Heart left ventricle (tissue), 16 donors: ENCODE measurements at places on chromosomes 4 and X. TPM values are rescaled to one million over a fixed set of nuclear protein-coding genes. Genes with fewer than 3 reads are reported as not detected.

DNA sequence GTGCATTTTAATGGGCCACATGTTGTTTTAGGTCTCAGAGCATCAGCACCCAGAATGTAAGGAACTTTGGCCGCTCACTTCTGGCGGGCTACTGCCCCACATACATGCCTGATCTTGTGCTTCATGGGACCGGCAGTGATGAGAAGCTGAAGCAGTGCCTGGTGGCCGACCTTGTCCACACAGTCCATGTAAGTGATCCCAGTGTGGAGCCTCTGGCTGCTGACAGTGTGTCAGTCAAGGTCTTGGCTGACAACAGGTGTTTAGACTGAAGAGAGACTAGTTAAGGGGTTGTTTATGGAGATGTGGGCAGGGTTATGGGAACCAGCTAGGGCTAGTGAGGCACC lies 101.4 kb downstream of the FNIP2 start:
- no peak for DNase-seq

DNA sequence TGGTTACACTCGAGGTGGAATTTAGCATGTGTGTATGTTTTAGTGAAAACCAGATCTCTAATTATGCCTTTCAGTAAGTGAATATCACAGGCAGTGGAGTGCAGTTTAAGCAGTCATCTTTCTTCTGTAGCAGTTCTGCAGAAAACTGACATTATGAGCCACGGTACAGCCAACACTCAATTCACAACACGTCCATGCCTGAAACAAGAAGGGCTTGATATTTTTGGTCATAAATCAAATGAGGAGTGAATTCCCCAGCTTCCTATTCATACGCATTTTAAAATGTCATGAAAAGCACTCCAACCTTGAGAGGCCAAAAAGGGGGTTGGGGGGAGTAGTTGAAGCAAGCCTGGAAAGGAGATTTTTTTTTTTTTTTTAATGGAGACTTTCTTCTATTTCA lies 316.7 kb downstream of the ARHGAP10 start:
- no peak for DNase-seq

Gene RTL5
- total RNA-seq = 2.4 TPM

Gene NDNF
- total RNA-seq = 6.9 TPM
